H9 (cell line): ENCODE measurements at places on chromosomes 2 and 18. TPM values are rescaled to one million over a fixed set of nuclear protein-coding genes. Genes with fewer than 3 reads are reported as not detected.
A peak's percentile ranks its signal among the peaks of the same experiment; 100 is the strongest.

- no peak for DNase-seq
Measured at GRCh38 chr18:3264362-3264761, 2.4 kb downstream of the MYL12B start.

- DNase-seq: peak; percentile 73
Measured at GRCh38 chr2:22355816-22356433, 1029.1 kb upstream of the KLHL29 start.

DNA sequence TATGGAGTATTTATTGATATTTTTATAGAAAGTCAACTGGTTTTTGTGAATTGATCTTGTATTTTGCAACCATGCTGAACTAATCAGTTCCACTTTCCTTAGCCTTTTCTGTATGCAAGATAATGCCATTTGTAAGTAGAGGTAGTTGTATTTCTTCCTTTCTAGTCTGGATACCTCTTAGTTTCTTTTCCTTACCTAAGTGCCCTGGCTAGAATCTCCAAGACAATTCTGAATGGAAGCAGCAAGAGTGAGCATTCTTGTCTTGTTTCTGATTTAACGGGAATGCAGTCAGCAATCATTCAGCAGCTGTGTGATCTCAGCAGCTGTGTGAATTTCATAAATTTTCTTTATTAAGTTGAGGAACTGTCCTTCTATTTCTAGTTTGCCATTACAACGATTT, 73.4 kb downstream of the NRXN1 start:
- no peak for DNase-seq

DNA sequence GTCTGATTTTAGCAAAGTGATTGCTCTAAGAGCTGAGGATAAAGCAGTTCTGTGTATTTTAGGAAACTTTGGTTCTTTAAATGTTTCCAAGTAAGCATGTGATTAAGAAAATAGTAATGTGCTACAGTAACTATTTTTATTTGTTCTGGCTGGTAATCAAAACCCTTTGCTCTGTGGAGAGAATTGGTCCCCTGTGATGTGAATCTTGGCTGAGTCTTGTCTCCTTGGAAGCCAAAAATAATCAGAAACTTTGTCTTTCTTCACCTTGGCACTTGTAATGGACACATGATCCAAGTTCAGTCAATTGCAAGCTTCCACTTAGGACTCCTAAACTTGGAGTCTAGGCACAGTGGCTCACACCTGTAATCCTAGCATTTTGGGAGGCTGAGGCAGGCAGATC, 422.7 kb upstream of the CDH20 start:
- DNase-seq: no peak

DNA sequence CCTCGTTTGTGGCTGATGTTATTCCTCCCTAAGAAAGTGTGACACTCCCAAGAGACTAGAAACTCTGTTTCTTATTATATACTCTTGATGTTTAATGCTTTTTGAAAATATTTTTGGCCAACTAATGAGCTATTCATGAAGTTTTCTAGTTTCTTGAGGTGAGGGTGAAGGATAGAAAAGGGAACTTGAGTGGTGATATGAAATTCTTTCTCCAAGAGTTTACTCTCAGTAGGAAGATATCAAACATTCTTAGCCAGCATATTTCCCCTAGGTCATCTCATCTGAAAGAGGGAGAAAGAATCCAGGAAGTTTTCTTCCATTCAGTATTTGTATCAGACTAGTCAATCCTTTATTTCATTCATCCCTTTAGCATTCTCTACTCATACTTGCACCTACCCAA, 95.7 kb downstream of the MAP3K20 start:
- no peak for DNase-seq

GRCh38 chr2:105873721-105874120, 129.0 kb downstream of the NCK2 start:
- DNase-seq: no peak

DNA sequence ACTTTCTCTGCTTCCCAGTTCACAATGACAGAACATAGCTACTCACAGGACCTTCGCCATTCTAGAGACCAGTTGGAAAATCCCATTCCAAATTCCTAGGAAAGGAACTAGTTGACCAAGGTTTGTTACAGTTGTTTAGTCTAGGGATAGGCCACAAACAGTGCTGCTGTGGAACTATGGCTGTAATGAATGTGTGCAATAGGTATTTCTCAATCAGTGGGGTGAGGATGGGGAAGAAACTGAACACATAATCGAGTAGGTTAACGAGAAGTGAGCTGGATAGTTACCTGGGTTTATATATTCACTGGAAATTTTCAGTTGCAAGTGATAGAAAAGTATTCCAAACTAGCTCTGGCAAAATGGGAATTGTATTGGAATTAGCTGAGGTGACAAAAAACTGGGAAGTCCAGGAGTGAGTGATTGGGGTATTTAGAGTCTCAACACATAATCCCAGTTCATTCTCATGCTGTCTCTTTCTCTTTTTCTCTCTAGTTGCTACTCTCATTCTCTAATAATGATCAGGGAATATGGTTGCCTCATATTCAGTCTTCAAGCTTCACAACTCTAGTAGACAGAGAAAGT, 18.2 kb upstream of the HMSD start:
- DNase-seq: no peak

DNA sequence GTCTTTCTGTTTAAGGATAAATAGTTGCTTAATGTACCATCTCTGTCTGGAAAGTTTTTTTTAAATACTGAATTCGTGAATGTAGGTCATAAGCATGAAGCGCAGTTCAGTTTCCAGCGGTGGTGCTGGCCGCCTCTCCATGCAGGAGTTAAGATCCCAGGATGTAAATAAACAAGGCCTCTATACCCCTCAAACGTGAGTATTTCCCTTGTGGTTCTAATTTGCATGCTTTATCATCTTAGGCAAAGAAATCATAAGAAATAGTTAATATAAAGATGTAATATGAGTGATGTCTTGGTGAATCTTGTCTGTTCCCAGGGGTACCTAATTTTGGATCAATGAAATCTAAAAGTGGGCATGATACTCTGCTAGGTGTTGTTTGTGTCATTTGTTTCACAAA, 1.5 kb downstream of the NDC80 start:
- DNase-seq: no peak

DNA sequence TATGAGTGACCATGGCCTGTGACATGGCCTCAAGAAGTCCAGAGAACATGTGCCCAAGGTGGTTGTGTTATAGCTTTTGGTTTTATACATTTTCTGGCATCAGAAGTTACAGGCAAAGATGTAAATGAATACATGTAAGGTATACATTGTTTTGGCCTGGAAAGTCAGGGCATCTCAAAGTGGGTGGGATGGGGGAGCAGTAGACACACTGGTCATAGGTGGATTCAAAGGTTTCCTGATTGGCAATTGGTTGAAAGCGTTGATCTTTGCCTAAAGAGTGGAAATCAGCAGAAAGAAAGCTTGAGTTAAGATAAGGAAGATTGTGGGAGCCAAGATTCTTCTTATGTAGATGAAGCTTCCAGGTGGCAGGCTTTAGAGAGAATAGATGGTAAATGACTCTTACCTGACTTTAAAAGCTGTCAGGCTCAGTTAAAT, 62.1 kb upstream of the DYNAP start:
- peak; percentile 53 for DNase-seq

GRCh38 chr2:64485961-64486360, 32.0 kb downstream of the LGALSL start:
- no peak for DNase-seq

DNA sequence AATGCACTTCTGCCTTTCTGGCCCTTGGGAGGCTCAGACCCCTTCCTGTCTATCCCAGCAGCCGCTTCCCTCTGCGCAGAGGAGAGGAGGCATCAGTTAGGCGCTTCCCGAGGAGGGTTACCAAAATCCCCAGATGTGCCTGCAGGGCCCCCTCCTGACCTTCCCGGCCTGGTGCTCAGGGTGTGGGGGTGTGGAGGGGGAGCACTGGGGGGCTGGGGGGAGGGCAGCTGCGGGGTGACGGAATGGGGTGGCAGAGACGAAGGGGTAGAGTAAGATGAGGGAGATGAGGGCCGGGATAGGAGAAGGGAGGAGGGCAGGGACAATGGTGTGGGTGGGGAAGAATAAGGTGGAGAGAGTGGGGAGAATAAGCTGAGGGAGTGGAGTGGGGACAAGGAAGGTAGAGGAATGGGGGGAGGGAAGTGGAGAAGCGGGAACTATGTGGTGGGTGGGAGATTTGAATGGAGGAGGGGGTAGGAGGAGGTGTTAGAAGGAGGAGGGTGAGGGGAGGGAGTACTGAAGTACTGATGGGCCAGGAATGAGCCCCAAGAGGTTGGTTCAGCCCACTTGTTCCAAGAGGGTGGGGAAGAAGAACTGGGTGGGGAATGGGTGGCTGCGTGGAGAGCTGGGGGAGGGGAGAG, 6.5 kb upstream of the ZAP70 start:
- peak; percentile 18 for DNase-seq

Gene IKZF2
- 1.9 and 3.0 TPM in 2 replicates for total RNA-seq

Gene CD207
- not detected in 2 replicates for total RNA-seq

Gene NTSR2
- total RNA-seq: not detected in 2 replicates

Gene SEMA4F
- 6.4 and 6.6 TPM in 2 replicates for total RNA-seq
